Activated naive CD4-positive, alpha-beta T cell (primary cell): ENCODE measurements at places on chromosomes 7 and 10.

- DNase-seq, result peak; percentile 42
These were observed 55.5 kb downstream of the SYPL1 start for GRCh38 chr7:106056513-106057203.

- DNase-seq, result no peak
These were observed 22.8 kb downstream of the SLC25A40 start for GRCh38 chr7:87853237-87853864.

DNA sequence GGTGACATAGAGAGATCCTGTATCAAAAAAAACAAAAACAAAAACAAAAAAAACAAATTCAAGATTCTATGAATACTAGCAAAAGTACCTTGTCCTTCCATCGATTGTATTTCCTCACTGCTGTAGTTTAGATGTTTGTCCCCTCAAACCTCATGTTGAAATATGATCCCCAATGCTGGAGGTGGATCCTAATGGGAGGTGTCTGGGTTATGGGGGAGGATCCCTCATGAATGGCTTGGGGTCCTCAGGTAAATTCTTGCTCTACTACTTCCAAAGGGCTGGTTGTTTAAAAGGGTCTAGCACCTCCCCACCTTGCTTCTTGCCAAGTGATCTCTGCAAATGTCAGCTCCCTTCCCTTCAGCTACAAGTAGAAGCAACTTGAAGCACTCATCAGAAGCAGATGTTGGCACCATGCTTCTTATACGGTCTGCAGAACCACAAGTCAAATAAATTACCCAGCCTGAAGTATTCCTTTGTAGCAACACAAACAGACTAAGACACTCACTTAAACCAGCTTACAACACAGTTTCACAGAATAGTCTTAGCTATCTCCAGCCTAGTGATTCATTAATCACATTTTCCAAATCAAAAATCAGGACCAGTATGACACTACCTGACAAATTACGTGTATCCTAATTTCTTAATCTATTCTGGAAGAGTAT is 20.7 kb downstream of the ABI1 start:
- no peak for DNase-seq

- DNase-seq, result no peak
These were observed 18.5 kb downstream of the STAM start for GRCh38 chr10:17662193-17663138.

GRCh38 chr7:27868131-27868550 is 128.2 kb downstream of the TAX1BP1 start:
- no peak for DNase-seq

- DNase-seq, result no peak
These were observed 105.6 kb downstream of the APBB1IP start for GRCh38 chr10:26543567-26544306.
